Fibroblast of upper back skin (primary cell): ENCODE measurements at places on chromosomes 11 and 22.

GRCh38 chr11:120708511-120709183, 197.1 kb downstream of the GRIK4 start:
- no peak for DNase-seq

DNA sequence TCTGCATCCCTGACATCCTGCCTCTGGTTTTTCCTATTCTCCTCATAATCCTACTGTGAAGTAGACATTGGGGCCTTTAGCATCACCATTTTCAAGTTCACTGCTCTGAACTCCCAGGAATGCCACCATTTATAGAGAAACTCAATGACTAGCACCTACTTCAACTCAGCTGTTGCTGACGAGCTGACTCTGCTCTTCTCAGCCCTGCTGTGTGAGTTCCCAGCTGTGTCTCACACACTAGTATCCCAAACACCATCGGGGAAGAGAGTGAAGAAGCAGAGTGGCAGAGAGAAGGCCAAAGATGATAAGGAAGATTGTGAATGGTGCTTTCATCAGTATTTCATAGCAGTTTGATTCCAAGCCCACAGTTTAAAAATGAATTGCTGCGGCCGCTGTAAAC, 71.9 kb downstream of the PLEKHA7 start:
- DNase-seq: no peak

DNA sequence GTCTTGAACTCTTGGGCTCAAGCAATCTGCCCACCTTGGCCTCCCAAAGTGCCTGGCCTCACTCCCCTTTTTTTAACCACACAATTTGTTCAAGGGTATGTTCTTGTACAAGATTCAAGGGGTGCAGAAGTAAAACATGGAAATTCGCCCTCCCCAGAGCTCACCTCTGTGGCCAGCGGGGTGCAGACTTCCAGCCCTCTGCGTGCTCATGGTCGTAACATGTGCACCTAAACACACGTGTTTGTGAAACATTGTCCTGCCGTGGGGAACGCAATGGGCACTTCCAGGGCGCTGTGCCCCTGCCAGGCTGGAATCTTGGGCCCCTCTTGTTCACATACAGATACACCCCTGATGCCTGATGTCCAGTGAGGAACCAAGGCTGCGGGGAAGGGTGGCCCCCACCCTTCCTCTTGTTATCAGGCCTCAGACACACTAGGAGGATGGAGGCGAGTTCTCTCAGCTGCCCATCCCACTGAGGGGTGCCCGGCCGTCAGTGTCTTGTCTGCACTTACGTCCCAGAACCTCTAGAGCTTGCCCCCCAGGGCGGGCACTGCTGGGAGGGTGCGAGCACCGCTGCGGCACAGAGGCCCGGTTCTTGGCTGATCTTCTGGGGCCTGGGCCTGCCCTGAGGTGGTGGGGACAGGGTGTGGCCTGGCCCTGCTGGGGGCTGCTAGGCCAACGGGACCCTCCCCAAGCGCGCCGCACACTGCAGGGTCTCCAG, 4.1 kb upstream of the EPS8L2 start:
- no peak for DNase-seq

DNA sequence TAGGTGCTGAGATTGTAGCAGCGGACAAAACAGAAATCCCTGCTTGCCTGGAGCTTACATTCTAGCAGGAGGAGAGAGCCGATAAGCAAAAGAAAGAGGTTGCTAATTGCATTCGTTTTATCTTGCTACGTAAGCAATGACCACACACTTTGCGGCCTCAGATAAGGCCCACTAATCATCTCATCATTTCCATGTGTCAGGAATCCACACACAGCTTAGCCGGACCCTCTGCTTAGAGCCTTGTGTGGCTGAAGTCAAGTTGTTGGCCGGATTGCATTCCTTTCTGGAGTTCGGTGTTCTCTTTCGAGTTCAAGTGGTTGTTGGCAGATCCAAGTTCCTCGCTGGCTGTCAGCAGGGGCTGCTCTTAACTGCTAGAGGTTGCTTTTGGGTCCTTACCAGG, 101.6 kb downstream of the CHST1 start:
- DNase-seq: no peak

GRCh38 chr11:65927904-65928397, 8.7 kb downstream of the DRAP1 start:
- no peak for DNase-seq

DNA sequence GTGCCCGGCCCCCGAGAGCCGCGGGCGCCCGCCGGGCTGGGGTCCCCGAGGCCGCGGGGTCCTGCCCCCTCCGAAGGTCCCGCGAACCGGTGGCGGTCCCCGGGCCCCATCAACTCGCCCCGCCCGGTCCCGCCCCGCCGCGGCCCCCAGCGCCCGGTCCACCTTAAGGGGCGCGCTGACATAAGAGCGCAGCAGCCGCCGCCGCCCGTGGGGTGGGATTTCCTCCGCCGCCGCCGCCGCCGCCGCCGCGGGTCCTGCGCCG, at the start of gene ZDHHC8:
TSS of gene ZDHHC8 (plus strand) at position 208 of the 262 bp plus-strand sequence. CDS start 144 bp downstream, outside the sequence.
- peak; percentile 23 for DNase-seq

- DNase-seq: no peak
Observed at GRCh38 chr11:35274909-35275785, 136.2 kb downstream of the CD44 start.

DNA sequence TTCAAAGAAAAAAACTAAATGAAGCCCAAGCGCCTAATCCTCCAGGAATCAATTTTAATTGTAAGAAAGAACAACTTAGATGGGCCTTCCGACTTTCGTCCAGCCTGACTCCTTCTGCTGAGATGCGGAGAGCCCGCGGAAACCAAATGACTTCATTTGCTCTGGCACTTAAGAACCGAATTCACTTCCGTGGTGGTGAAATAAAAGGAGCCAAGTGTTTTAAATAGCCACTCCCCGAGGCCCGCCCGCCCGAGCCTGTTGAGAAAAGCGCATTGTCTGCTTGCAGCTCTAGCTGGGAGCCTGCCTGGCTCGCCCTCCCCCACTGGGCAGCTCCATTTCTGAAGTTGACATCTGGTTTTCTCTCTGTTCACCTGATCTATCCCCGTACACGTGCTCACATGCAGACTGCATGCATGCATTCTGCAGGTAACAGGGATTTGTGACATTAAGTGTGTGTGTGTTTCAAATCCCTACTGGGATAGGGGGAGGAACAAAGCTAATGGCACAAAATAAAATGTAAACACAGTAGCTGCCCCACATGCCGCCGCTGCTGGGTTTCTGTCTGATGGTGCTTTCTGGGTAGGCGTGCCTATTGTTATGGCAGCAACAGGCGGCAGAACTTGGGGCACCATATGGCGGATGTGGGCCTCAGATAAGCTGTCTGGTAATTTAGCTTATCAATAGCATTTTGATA, 6.2 kb downstream of the TEAD1 start:
- peak; percentile 83 for DNase-seq

DNA sequence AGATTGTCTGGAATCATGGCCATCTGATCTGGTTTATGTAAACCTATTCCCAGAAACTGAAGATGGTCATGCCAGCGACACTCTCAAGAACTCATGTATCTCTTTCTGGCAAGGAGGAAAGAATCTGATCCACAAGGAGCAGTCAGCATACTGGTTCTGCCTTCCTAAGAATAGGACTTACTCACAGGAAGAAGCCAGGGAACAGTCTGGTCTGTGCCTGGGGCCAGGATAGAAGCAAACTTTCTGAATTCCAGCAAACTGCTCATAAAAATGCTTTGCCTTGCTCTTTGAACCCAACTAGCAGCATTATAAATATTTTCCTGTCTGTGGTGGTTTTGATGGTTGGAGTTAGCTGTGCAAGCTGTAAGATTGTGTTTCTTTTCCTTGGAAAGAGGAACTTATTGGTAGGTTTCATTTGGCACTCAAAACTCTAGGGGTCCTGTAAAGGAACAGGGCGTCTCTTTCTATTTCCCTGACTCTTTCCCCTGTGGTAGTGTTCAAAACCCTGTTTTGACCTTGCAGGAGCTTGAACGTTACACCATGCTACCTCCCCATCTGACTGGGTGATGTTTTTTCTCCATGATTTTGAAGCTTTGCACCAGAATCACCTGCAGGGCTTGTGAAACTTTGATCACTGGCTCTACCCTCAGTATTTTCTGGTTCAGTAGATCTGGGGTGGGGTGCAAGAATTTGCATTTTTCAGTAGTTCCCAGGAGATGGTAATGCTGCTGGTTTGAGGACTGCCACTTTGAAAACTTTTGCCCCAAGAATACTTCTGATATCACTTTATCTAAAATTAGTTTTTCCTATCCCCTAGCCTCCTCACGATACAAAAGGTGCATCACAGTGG, 627.8 kb upstream of the ANO5 start:
- DNase-seq: peak; percentile 48

DNA sequence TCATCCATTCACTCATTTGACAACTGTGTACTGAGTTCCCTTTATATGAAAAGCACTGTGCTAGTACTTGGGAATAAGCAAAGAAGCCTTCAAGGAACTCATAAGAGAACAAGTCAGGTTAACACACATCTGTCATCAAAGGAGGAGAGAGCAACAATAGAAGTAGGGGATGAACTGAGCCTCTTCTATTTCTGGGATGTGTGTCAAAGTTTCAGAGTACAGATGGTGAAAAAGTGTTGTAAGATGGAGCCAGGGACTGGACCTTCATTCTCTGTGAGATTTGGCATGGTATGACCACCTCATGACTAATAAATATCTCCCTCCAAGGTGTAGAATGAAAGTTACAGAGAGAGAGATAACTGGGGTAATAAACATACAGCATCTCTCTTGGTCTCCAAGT, 349.8 kb upstream of the PLET1 start:
- peak; percentile 12 for DNase-seq

- DNase-seq: no peak
Observed at GRCh38 chr11:74102321-74102720, 68.5 kb downstream of the C2CD3 start.

DNA sequence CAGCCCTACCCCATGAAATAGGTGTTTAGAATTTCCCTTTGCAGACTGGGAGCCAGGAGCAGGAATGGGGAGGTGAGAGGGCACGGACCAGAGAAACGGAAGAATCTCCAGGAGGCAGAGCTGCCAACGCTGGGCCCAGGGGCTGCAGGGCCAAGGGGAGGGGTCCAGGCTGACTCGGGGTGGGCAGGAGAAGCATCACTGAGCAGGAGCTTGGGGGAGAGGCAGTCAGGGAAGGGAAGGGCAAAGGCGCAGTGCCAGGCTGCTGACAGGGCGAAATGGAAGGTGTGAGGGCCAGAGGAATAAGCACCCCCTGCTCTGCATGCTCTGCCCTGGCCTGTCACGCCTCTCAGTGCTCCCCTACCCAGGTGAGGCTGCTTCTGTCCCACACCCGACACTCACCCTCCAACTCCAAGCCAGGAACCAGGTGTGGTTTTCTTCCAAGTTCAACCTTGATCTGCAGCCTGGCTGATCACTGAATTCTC, 14.5 kb downstream of the LRRC32 start:
- no peak for DNase-seq

DNA sequence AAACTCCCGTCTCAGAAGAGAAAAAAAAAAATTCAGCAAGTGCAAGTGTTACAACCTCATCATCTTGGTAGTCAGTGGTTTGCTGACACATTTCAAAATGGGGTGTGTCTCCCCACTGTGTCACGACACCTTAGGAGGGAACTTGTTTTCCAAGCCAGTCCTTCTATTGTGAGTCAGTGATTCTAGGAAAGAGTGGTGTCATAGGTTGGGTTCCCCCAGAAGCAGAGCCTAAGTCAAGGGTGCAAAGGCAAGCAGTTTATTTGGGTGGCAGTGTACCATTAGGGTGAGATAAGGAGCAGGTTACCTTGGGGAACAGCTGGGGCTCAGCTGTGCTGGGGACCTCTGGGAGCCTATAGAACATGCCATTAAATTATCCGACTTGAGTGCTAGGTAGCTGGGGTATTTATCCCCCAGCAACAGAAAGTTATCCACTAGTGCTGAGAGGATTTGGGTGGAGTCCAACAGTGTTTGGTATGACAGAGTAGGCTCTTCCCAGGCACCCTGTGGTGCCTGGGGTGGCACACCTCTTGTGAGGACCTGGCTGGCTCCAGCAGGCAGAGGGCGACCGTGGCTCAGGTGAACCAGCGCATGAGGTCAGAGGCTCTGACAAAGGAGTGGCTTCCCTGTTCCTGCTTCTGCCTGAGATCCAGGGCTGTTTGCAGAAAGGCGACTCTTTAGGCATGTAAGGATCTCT, 41.7 kb downstream of the KIAA1671 start:
- no peak for DNase-seq

DNA sequence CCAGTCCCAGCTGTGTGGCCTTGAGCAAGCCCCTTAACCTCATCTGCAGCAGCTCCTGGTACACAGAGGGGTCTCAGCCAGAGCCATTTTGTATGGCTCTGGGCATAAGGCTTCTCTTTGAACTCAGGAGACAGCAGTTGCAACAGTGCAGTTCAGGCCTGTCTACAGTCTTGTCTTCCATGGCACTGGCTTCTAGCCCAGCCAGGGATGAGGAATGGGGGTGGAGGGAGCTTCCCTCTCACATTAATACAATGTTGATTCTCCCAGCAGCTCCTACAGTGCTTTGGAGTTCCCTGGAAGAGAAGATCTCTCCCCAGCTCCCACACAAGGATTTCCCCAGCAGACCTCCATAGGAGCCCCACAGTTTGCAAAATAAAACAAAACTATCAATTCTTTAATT, 350.2 kb downstream of the BUD13 start:
- DNase-seq: no peak

DNA sequence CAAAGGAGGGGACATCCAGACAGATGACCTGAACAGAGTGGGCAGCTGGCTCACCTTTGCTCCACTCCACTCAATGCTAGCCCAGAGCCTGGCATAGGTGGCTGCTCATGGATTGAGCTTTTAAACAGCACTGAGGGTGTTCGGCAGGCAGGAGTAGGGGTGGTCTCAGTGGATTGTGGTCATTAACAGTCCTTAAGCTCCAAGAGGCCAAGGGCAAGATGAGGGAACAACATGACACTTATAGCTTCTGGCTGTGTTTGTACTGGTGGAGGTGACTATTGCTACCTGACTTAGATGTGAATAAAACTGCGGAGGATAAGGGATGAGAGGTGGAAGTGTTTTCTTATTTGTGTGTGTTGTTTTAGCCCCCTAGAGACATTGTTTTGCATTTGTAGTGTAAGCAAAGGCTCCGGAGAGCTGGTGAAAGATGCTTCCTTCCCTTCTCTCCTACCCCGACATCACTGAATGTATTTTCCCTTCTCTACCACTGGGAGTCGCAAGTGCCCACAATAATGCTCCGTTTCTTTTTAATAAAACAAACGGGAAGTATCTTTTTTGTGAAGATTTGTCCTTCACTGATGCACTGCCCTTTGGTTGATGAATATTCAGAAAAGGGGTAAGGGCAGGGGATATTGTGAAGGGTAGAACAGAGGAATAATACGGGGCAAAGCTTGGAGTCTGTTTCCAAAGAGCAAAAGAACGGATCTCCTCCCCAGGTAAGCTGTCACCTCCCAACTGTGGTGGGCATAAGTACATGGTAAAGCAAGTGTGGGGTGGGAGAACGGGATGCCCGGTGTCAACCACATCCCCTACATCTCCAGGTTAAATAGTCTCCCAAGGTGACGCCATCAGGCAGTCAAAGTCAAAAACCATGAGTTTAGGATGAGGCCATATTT, 27.5 kb upstream of the MTNR1B start:
- peak; percentile 46 for DNase-seq

DNA sequence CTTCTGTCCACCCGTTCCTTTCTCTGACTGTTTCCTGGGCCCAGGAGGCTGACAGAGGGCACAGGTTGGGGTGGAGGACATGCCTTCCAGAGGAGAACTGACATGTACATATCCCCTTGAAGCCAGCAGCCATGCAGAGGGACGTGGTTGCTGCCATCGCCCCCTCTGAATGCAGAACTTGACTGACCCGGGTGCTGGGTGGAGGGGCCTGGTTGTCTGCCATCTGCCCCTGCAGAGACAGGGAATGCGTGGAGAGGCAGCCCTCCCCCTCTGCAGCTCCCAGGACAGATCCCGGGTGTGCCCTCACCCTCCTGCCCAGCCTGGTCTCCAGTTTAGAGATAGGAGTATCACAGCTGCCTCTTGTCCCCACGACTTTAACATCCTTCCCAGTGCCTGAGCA, 383.0 kb upstream of the B3GAT1 start:
- DNase-seq: no peak
